ENCODE measurements at places on chromosomes 3 and 15.

DNA sequence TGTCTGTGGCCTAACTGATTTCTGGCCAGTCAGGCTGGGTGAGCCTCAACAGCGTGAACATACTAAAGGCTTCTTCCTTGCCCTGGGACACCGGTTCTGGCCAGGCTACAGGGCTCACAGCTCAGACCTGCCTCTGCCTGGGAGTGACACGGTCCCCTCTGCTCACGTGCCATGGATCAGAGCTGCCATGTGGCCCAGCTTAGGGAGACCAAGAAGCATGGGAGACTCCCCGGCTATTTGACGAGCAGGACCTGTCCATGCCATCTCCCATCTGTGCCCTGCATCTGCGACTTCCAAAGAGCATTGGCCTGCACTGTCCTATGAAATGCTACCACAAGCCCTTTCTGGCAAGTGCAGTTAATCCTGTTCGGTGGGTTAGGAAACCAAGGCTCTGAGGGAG lies 57.4 kb downstream of the APBA2 start:
- DNase-seq = no peak

- DNase-seq = no peak
Measured at GRCh38 chr3:32813180-32813579, 4.6 kb upstream of the TRIM71 start.

GRCh38 chr3:44280631-44281030 lies 38.9 kb downstream of the TOPAZ1 start:
- no peak for DNase-seq

DNA sequence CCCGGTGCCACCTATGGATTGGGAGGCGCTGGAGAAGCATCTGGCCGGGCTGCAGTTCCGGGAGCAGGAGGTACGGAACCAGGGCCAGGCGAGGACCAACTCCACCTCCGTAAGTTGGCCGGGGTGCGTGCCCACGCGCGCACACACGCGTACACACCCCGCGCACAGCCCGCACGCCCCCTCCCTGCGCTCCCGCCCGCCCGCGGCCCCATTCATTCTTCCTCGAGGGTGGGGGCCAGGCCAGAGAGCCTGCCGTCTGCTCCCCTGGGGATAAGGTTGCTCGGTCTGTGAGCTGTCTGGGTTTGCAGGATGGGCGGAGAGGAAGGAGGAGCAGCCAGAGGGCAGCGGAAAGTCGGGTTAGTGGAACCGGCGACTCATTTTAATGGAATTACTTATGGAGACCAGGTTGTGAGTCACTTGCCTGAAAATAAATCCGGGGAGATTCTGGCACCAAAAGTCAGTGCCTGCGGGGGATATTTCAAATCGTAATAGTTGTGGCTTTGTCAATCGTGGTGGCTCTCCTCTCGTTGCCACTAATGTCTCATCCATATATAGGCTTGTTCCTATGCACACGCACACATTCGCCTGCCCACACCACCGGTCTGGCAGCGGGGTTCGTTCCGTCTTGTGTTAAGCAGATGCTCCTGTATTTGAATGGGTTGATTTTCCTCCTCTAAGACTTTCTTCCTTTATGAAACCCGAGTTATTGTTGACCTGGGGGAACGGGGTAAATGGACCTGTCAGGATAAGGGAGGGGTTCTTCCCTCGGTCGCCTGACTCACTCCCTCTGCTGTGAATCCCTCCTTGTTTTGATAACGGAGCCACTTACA lies 223.4 kb upstream of the IL12A start:
- no peak for DNase-seq

- DNase-seq = no peak
Measured at GRCh38 chr3:152709659-152710058, 125.3 kb upstream of the P2RY1 start.

- no peak for DNase-seq
Measured at GRCh38 chr15:40290918-40291574, 8.2 kb upstream of the ANKRD63 start.

DNA sequence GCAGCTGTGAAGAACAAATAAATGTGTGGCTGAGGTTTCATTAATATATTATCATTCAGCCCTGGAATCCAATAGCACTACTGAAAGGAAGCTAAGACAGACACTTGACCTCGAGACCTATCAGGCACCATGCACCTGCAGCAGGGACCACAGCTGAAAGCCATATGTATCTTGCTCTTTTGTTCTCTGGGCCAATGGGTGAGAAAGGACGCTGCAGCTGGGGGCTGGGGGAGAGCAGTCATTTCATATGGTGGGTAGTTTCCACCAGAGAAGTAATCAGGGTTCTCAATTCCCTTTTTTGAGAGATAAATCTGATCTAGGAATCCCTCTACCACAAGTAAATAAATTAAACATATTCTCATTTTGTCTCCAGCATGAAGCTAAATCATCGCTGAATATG lies 225.6 kb upstream of the STRIT1 start:
- DNase-seq = no peak

GRCh38 chr3:122390665-122391064 lies 6.7 kb downstream of the FAM162A start:
- no peak for DNase-seq

- DNase-seq = no peak
Measured at GRCh38 chr15:83380059-83380458, 67.1 kb upstream of the SH3GL3 start.

DNA sequence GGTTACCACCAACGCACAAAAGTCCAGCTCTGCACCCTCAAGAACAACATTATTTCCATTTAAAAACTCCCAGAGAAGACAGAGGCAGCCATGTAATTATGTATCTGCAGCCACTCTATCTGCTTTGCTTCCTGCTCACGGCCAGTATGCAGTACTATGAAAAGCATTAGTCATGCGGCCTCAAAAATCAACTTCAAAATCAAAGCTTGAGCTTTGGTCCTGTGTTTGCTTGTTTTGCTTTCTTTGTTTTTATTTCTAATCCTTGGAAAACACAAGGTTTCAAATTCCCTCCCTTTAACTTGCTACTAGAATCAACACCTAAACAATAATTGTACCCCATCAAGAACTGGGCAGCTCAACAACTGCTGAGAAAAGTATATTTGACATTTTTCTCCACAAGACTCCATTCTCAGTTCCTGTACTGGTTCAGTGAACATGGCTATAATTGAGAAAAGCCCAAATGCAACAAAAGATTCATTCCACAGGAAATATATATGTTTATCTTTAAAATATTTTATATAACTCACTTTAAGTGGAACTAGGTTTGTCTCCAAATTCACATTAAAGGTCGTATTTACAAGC lies 37.6 kb downstream of the GBE1 start:
- no peak for DNase-seq

DNA sequence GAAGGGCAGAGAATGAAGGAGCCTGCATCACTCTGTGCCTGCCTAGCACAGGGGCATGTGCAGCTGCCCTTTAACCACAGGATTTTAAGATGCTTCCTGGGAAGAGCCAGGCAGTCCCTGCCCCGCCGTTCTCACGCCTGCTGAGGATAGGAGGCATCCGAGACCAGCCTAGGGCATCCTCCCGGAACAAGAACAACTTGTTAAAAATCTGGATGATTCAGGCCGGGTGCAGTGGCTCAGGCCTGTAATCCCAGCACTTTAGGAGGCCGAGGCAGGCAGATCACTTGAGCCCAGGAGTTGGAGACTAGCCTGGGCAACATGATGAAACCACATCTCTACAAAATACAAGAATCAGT lies 15.2 kb downstream of the NRROS start:
- no peak for DNase-seq

- DNase-seq = peak; percentile 24
Measured at GRCh38 chr3:42701371-42702065, 1.1 kb downstream of the HHATL start.
